HCT116 (cell line): ENCODE measurements at places on chromosomes 3 and 15. TPM values are rescaled to one million over a fixed set of nuclear protein-coding genes. Genes with fewer than 3 reads are reported as not detected.

GRCh38 chr3:13261892-13262291, 158.2 kb downstream of the NUP210 start:
- H3K36me3 ChIP-seq, result no peaks in the 10 kb centered on the region
- no peaks in the 10 kb centered on the region for H3K4me1 ChIP-seq
- H3K27ac ChIP-seq, result no peak overlapping the region
- DNase-seq, result no peak
- no peaks in the 10 kb centered on the region for H3K27me3 ChIP-seq
- no peak overlapping the region for H3K4me3 ChIP-seq

- no peak overlapping the region for H3K4me3 ChIP-seq
- DNase-seq, result no peak
- no peaks in the 10 kb centered on the region for H3K36me3 ChIP-seq
- no peaks in the 10 kb centered on the region for H3K27me3 ChIP-seq
- H3K4me1 ChIP-seq, result no peaks in the 10 kb centered on the region
- no peak overlapping the region for H3K27ac ChIP-seq
These were observed 862.5 kb downstream of the CADM2 start for GRCh38 chr3:85821130-85821756.

GRCh38 chr15:71295603-71296314, 180.5 kb downstream of the THSD4 start:
- peaks cover 65% of the 10 kb centered on the region for H3K4me1 ChIP-seq
- peak overlapping the region; percentile 97 for H3K27ac ChIP-seq
- no peaks in the 10 kb centered on the region for H3K27me3 ChIP-seq

DNA sequence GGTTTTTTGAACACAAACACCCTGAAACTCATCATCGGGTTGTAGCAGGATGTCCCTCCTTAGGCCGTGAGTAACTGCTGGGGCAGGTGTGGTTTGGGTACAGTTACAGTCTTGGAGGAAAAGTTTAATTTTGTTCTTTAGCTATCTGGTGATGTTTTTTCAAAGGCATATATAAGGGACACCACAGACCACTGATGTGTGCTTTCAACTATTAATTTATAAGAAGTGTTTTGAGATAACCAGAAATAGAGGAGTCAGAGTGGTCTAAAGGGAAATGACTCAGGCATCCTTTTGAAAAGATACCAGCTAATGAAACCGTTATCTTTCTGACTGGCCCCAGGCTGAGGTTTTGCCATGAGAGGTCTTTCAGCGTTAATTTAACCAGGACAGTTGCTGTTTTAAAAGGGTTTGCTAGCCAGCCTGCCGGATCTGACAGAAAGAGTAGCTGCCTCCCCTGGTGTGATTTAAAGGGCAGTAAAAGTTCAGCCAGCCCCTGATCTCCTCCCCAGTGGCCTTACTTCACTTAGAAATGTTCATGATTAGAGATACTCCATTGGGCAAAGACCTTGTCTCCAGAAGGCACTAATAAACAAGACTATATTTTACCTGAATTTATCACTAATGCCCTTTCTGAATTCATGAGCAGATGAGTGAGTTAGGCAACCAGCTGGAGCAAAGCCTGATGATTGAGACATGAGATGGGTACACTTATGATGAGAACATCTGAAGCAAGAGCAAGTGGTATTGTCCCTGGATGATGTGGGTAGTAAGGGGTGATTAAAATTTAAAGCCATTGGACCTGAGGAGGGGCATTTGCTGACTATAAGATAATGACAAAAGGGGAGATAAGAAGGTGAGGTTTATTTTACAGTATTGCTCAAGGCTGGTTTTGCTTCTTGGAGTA, 482.5 kb upstream of the TBL1XR1 start:
- no peak for DNase-seq
- H3K27me3 ChIP-seq, result no peaks in the 10 kb centered on the region
- H3K36me3 ChIP-seq, result no peaks in the 10 kb centered on the region
- no peaks in the 10 kb centered on the region for H3K4me1 ChIP-seq

GRCh38 chr3:150547045-150547741, 606 bp downstream of the EIF2A start:
- H3K36me3 ChIP-seq, result peaks cover 11% of the 10 kb centered on the region
- peak overlapping the region; percentile 57 for H3K27ac ChIP-seq
- peak overlapping the region; percentile 94 for H3K4me3 ChIP-seq

DNA sequence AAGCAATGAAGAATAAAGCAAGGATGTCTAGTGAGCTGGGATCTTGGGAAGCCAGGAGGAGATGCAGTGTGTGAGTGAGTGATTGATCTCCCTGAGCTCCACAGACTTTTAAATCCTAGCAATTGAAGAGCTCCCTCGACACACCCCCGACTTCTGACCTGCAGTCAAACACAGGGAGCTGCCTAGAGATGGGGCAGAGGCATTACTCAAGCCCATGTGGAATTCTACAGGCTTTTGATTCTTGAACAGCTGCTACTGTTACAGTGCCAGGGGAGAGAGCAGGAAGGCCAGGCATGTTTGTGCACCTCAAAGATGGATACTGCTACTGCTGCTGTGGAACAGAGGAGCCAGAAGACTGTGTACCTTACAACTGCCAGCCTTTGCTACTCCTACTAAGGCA, 1403.1 kb upstream of the ALCAM start:
- H3K4me1 ChIP-seq, result no peaks in the 10 kb centered on the region
- no peaks in the 10 kb centered on the region for H3K36me3 ChIP-seq
- H3K4me3 ChIP-seq, result no peak overlapping the region
- no peak overlapping the region for H3K27ac ChIP-seq

DNA sequence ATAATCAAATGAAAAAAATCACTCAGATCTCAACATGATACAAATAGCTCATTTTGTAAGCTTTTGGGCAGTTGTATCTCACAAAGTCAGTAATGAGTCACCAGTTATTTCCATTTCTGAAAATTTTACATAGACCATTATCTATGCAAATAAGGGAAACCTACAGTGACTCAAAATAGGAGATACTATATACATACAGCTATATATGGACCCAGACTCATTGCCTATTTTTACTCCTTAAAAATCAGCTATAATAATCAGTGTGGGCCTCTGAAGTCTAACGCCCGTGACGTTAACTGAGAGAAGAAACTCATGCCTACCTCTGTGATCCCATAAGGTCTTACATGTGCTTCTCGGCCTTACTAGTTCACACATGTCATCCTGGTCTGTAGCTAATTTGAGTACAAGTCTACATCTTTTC, 31.6 kb downstream of the LRIG1 start:
- H3K36me3 ChIP-seq, result no peaks in the 10 kb centered on the region
- H3K27me3 ChIP-seq, result no peaks in the 10 kb centered on the region
- no peak overlapping the region for H3K27ac ChIP-seq
- DNase-seq, result no peak
- peaks cover 3% of the 10 kb centered on the region; the same call in 1 of the 2 replicates for H3K4me1 ChIP-seq
- no peak overlapping the region for H3K4me3 ChIP-seq

DNA sequence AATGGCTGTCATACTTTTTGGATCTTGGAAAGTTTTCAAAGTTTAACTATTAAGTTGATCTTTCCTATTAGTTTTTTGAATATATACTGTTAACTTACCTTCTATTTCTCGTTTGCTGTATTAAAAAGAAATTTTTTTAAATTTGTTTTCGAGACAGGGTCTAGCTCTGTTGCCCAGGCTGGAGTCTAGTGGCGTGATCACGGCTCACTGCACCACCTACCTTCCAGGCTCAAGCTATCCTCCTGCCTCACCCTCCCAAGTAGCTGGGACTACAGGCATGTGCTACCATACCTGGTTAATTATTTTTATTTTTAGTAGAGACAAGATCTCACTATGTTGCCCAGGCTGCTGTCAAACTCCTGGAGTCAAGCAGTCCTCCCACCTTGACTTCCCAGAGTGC, 4.6 kb downstream of the KNL1 start:
- DNase-seq, result no peak
- H3K27me3 ChIP-seq, result no peaks in the 10 kb centered on the region
- 0 out of 2 replicates have a peak, but pooled peaks cover 1% of the 10 kb centered on the region for H3K36me3 ChIP-seq
- H3K27ac ChIP-seq, result no peak overlapping the region
- no peaks in the 10 kb centered on the region for H3K4me1 ChIP-seq

DNA sequence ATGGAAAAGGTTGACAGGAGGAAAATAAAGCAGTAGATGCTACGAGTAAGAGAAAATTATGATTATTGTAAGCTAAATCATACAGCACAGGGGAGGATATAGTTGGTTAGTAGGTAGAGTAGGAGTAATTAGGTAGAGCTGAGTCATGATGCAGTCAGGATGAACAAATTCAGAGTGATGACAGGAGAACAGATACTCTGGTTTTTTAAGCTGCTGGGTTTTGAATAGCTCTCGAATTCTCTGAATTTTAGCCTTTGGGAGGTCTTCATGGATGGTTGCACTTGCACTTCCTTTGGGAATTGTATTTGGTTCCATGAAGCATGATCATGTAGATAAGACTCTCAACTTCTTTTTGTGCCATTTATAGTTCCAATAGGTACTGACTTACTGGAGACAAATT, 96.2 kb downstream of the ECT2 start:
- no peaks in the 10 kb centered on the region for H3K36me3 ChIP-seq
- no peak overlapping the region for H3K4me3 ChIP-seq
- no peaks in the 10 kb centered on the region for H3K4me1 ChIP-seq
- no peak overlapping the region for H3K27ac ChIP-seq

GRCh38 chr3:195148549-195148948, 122.4 kb downstream of the XXYLT1 start:
- no peak for DNase-seq
- no peaks in the 10 kb centered on the region for H3K36me3 ChIP-seq
- no peak overlapping the region for H3K27ac ChIP-seq
- peaks cover 17% of the 10 kb centered on the region for H3K4me1 ChIP-seq
- no peak overlapping the region for H3K4me3 ChIP-seq
- no peaks in the 10 kb centered on the region for H3K27me3 ChIP-seq

GRCh38 chr3:117144853-117145252, 435.3 kb downstream of the TUSC7 start:
- no peak overlapping the region for H3K27ac ChIP-seq
- no peak for DNase-seq
- H3K27me3 ChIP-seq, result no peaks in the 10 kb centered on the region
- no peaks in the 10 kb centered on the region for H3K36me3 ChIP-seq
- no peak overlapping the region for H3K4me3 ChIP-seq

GRCh38 chr15:79527821-79528220, 95.7 kb downstream of the MINAR1 start:
- H3K27ac ChIP-seq, result no peak overlapping the region
- no peak for DNase-seq
- peaks cover 11% of the 10 kb centered on the region; the same call in 1 of the 2 replicates for H3K27me3 ChIP-seq
- H3K4me1 ChIP-seq, result no peaks in the 10 kb centered on the region
- H3K4me3 ChIP-seq, result no peak overlapping the region

DNA sequence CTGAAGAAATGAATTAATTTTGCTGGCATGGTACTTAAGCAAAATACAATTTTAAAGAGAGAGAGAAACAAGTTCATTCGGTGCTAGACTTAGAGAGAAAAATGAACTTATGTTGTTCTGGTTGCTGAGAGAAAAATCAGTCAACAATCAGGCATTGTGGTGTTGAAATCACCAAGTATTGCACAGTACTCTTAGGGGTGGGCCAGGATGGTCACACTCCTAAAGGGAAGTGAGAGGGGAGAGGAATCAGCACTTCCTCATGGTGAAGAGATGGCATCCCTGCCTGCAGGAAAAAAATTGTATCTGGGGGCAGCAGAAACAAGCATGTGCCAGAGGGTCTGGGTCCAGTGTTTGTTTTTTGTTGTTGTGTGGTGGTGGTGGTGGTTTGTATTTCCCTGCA, 7.0 kb upstream of the DMXL2 start:
- no peaks in the 10 kb centered on the region for H3K4me1 ChIP-seq
- no peaks in the 10 kb centered on the region for H3K36me3 ChIP-seq
- no peaks in the 10 kb centered on the region for H3K27me3 ChIP-seq
- no peak overlapping the region for H3K27ac ChIP-seq

- no peaks in the 10 kb centered on the region for H3K36me3 ChIP-seq
- no peaks in the 10 kb centered on the region for H3K4me1 ChIP-seq
- H3K4me3 ChIP-seq, result no peak overlapping the region
- no peaks in the 10 kb centered on the region for H3K27me3 ChIP-seq
- no peak overlapping the region for H3K27ac ChIP-seq
These were observed 64.8 kb upstream of the SLCO2A1 start for GRCh38 chr3:134094491-134094890.

- no peaks in the 10 kb centered on the region for H3K27me3 ChIP-seq
- no peak overlapping the region for H3K4me3 ChIP-seq
- H3K4me1 ChIP-seq, result no peaks in the 10 kb centered on the region
- no peaks in the 10 kb centered on the region for H3K36me3 ChIP-seq
- DNase-seq, result no peak
These were observed 29.7 kb downstream of the STARD9 start for GRCh38 chr15:42604894-42605744.

DNA sequence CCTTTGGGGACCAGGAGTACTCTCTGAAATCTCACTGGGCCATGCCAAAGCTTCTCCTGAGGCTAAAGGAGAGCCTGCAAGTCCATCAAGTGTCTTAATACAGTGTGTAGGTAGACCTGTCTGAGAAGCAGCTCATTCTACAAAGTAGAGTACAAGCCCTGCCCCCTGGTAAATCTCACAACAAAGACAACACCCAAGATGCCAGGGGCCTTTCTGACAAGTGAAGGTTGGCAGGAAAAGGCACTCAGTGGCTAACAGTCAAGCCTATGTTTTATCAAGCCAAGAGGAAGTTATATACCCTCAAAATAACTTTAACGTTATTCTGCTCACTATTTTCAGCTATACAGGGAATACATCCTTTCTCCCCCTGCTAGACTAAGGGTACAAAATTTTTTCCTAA, 58.3 kb downstream of the NMNAT3 start:
- no peaks in the 10 kb centered on the region for H3K4me1 ChIP-seq
- no peaks in the 10 kb centered on the region for H3K36me3 ChIP-seq
- H3K4me3 ChIP-seq, result no peak overlapping the region
- H3K27me3 ChIP-seq, result no peaks in the 10 kb centered on the region
- no peak for DNase-seq
- no peak overlapping the region for H3K27ac ChIP-seq

DNA sequence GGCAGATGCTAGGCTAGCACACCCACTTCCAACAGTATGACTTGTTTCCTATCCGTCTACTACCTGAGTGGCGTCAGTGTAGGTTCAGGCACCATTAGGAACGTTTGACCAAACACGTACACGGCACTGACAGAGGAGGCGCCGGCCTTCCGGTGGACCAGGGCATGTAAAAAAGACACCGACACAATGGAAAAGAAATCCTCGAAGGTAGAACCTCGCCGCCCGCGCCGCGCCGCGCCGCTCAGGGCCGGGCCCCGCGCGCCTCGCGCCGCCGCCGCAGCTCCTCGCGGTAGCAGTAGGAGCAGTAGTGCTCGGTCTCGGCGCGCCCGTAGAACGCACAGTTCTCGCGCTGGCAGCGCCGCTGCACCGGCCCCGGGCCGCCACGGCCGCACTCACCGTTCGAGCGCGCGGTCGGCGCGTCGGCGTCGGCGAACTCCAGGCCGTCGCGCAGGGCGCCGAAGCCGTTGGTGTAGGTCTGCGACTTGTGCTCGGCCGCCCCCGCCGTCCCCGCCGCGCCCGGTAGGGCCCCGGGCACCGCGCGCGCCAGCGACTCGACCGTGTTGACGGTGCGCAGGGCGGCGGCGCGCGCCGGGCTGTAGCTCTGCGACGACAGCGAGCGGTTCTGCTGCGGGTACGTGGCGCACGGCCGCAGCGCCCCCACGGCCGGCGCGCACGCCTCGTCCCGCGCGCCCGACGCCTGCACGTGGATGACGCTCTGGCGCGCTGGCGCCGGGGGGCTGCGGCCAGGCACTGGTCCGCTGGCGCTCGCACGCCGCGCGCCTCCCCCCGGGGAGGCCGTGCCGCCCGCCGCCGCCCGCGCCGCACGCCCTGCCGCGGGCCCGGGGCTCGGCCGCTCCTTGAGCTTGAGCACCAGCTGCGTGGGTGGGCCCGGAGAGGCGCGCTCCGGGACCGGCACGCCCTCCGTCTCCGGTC, 156.7 kb downstream of the KLF13 start:
- no peak overlapping the region for H3K27ac ChIP-seq
- no peak overlapping the region for H3K4me3 ChIP-seq
- H3K36me3 ChIP-seq, result no peaks in the 10 kb centered on the region
- H3K27me3 ChIP-seq, result no peaks in the 10 kb centered on the region
- peaks cover 4% of the 10 kb centered on the region for H3K4me1 ChIP-seq
- DNase-seq, result no peak

The SPTSSB gene
- 2.9 TPM for total RNA-seq

The ADGRG7 gene
- total RNA-seq, result not detected

The KBTBD8 gene
- 1.4 TPM for total RNA-seq

The HRH1 gene
- total RNA-seq, result 7.0 TPM

The STXBP5L gene
- not detected for total RNA-seq

The BNIP2 gene
- 53.1 TPM for total RNA-seq
